ENCODE measurements at places on chromosomes 4 and X. TPM values are rescaled to one million over a fixed set of nuclear protein-coding genes. Genes with fewer than 3 reads are reported as not detected.

The ASB12 gene
- total RNA-seq: not detected

The ARMCX4 gene
- 12.0 TPM for total RNA-seq

The MAOA gene
- total RNA-seq: 6.1 TPM

The MAP9 gene
- 11.3 TPM for total RNA-seq

The PLA2G12A gene
- 36.9 TPM for total RNA-seq

The MAGEA1 gene
- total RNA-seq: not detected

The CPZ gene
- total RNA-seq: 0.28 TPM

The PHEX gene
- total RNA-seq: 0.37 TPM

The PFKFB1 gene
- total RNA-seq: not detected

The CXCL6 gene
- 0.28 TPM for total RNA-seq

The MSX1 gene
- total RNA-seq: 6.1 TPM

The CFAP47 gene
- 1.8 TPM for total RNA-seq

The CABS1 gene
- not detected for total RNA-seq

DNA sequence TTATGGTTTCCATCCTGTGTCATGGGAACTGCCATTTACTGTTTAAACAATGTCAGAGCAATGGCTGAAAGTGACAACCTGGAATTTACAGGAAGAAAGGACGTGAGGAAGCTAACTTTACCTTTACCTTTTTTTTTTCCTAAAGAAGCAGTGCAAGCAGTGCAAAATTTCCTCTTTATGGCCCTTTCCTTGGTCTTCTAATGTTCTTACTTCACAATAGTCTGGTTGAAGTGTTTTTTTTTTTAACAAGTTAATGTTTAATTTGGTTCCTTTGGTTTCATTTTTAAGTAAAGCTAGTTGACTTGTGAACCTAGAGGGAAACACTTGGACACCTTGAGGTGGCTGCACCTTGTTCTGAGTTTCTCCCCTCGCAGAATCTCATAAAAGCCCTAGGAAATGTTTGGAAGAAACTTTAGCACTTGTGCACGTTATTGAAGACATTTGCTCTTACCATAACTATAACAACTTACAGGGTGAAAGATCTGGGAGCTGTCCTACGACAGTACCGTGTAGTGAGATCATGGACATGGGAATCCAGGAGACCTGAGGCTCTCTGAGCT is 1.8 kb downstream of the SGMS2 start:
- no peaks in the 10 kb centered on the region for H3K36me3 ChIP-seq
- no peaks in the 10 kb centered on the region for H3K4me1 ChIP-seq
- no peak for DNase-seq
- no peak overlapping the region for H3K4me3 ChIP-seq

DNA sequence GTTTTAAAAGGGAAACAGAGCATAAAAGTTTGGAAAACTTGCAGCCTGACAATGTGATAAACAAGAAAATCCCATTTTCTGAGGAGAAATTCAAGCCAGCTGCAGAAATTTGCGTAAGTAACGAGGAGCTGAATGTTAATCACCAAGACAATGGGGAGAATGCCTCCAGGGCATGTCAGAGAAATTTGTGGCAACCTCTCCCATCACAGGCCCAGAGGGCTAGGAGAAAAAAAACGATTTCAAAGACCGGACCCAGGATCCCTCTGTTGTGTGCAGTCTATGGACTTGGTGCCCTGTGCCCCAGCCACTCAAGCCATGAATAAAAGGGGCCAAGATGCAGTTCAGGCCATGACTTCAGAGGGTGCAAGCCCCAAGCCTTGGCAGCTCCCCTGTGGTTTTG is 355.4 kb upstream of the NDST3 start:
- no peaks in the 10 kb centered on the region for H3K4me1 ChIP-seq
- DNase-seq: no peak
- no peak overlapping the region for H3K27ac ChIP-seq
- H3K4me3 ChIP-seq: no peak overlapping the region
- no peaks in the 10 kb centered on the region for H3K36me3 ChIP-seq

- no peaks in the 10 kb centered on the region for H3K4me1 ChIP-seq
- H3K4me3 ChIP-seq: no peak overlapping the region
- H3K27ac ChIP-seq: no peak overlapping the region
- no peaks in the 10 kb centered on the region for H3K36me3 ChIP-seq
Measured at GRCh38 chr4:148740701-148741100, 298.5 kb upstream of the NR3C2 start.

GRCh38 chr4:73734530-73735001 is 5.8 kb upstream of the CXCL8 start:
- H3K36me3 ChIP-seq: no peaks in the 10 kb centered on the region
- no peak overlapping the region for H3K4me3 ChIP-seq
- H3K4me1 ChIP-seq: no peaks in the 10 kb centered on the region
- DNase-seq: no peak

DNA sequence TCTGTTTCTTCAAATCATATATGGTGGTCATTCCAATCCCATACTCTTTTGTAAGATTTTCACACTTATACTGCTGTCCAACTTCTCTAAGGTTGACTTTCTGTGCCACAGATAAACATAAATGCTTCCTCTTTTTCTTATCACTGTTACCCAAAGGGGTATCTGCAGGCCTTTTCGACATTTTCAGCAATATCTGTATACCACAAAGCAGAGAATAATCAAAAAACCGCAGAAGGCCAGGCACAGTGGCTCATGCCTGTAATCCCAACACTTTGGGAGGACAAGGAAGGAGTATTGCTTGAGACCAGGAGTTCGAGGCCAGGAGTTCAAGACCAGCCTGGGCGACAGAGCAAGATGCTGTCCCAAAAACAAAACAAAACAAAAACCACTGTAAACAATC is 3.1 kb upstream of the RFC1 start:
- H3K36me3 ChIP-seq: no peaks in the 10 kb centered on the region
- DNase-seq: no peak
- H3K27me3 ChIP-seq: no peaks in the 10 kb centered on the region
- H3K4me3 ChIP-seq: no peak overlapping the region
- H3K27ac ChIP-seq: no peak overlapping the region
- peaks cover 5% of the 10 kb centered on the region for H3K4me1 ChIP-seq

- no peak overlapping the region for H3K27ac ChIP-seq
- no peak for DNase-seq
- no peaks in the 10 kb centered on the region for H3K36me3 ChIP-seq
- H3K4me3 ChIP-seq: no peak overlapping the region
Measured at GRCh38 chr4:24824720-24825119, 29.3 kb downstream of the SOD3 start.

GRCh38 chrX:17812763-17813162 is 48.3 kb downstream of the RAI2 start:
- no peak overlapping the region for H3K27ac ChIP-seq
- H3K27me3 ChIP-seq: no peaks in the 10 kb centered on the region
- DNase-seq: peak; percentile 18
- no peaks in the 10 kb centered on the region for H3K4me1 ChIP-seq
- H3K4me3 ChIP-seq: no peak overlapping the region

GRCh38 chrX:18428006-18428405 is 2.6 kb downstream of the CDKL5 start:
- H3K4me1 ChIP-seq: peaks cover 6% of the 10 kb centered on the region
- DNase-seq: no peak
- H3K27me3 ChIP-seq: peaks cover 20% of the 10 kb centered on the region
- no peak overlapping the region for H3K27ac ChIP-seq
- no peaks in the 10 kb centered on the region for H3K36me3 ChIP-seq
- no peak overlapping the region for H3K4me3 ChIP-seq

GRCh38 chrX:124086411-124086810 is 124.9 kb downstream of the STAG2 start:
- no peak for DNase-seq
- no peak overlapping the region for H3K27ac ChIP-seq
- no peak overlapping the region for H3K4me3 ChIP-seq
- no peaks in the 10 kb centered on the region for H3K4me1 ChIP-seq
- H3K36me3 ChIP-seq: peaks cover 36% of the 10 kb centered on the region

GRCh38 chr4:25757452-25757851 is 101.8 kb downstream of the SLC34A2 start:
- DNase-seq: no peak
- peaks cover 23% of the 10 kb centered on the region for H3K36me3 ChIP-seq
- no peak overlapping the region for H3K27ac ChIP-seq
- H3K4me1 ChIP-seq: no peaks in the 10 kb centered on the region
- no peak overlapping the region for H3K4me3 ChIP-seq

- H3K4me1 ChIP-seq: no peaks in the 10 kb centered on the region
- DNase-seq: no peak
- no peaks in the 10 kb centered on the region for H3K27me3 ChIP-seq
Measured at GRCh38 chr4:161249779-161250440, 913.9 kb downstream of the FSTL5 start.

DNA sequence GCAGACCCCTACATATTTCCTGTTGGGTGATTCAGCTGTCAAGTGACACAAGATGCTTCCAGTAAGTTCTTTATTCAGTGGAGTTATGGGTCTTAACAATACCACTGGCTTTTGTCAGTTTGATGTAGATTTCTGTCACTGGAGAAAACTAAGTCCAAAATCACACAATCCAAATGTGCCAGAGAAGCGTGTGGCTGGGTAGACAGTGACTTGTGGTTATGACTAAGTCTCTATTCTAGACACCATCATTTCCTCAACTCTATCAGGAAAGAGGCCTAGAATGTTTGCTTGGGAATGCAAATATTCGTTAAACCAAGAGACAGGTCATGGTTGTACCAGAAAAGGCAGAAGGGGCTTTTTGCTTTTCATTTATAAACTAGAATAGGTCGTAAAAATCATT is 54.4 kb upstream of the HS3ST1 start:
- no peak for DNase-seq
- H3K4me1 ChIP-seq: no peaks in the 10 kb centered on the region
- no peak overlapping the region for H3K4me3 ChIP-seq
- no peaks in the 10 kb centered on the region for H3K27me3 ChIP-seq
- H3K36me3 ChIP-seq: no peaks in the 10 kb centered on the region

DNA sequence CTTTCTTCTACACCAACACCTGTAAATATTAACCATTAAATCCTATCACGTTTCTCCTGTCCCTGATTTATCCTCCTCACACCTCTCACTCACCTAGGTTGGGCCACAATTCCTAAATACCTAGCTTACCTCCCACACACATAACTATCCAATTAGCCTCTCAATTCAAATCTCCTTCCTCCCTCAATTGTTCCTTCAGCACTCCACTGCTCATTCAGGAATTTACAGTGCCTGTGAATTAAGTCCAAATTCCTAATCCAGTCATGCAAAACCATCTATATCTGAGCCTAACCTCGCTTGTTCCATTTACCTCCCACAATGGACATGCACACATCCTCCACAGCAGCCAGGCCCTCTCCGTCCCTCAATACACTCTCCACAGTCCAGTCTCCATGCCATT is 17.5 kb downstream of the ANXA5 start:
- H3K36me3 ChIP-seq: peaks cover 79% of the 10 kb centered on the region
- no peaks in the 10 kb centered on the region for H3K4me1 ChIP-seq
- no peak overlapping the region for H3K4me3 ChIP-seq

All from A673 (cell line).